ENCODE measurements at places on chromosomes 7 and 10. TPM values are rescaled to one million over a fixed set of nuclear protein-coding genes. Genes with fewer than 3 reads are reported as not detected.

The TEX47 gene
- not detected for polyA plus RNA-seq

- peak; percentile 87 for DNase-seq
Measured at GRCh38 chr10:30784524-30784896, 155.0 kb upstream of the LYZL2 start.

DNA sequence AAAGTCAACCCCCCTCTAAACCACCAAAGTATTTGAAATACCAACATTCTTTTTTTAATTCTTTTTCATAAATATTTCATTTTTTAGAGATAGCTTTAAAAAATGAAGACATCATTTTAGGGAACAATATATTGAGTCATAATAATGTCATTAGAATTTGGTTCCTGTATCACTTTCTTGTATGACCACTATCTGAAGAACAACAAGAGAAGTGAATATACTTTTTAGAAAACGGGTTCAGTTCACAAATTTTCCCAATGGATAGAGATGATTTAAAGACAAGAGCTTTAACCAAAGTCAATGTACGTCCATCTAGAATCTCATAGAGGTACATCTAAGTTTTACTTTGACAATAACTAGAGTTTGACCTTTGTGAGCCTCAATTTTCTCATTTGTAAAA, 48.2 kb downstream of the CUBN start:
- DNase-seq = no peak

The EEPD1 gene
- polyA plus RNA-seq = 11.0 TPM

The SH2B2 gene
- polyA plus RNA-seq = 17.7 TPM

Measured in forelimb muscle (tissue), 1 donor.